Activated CD8-positive, alpha-beta memory T cell treated with anti-CD3 and anti-CD28 coated beads, Interleukin-2, amount 50 U/mL, for 4 hours (primary cell): ENCODE measurements at places on chromosomes 1 and 21.

DNA sequence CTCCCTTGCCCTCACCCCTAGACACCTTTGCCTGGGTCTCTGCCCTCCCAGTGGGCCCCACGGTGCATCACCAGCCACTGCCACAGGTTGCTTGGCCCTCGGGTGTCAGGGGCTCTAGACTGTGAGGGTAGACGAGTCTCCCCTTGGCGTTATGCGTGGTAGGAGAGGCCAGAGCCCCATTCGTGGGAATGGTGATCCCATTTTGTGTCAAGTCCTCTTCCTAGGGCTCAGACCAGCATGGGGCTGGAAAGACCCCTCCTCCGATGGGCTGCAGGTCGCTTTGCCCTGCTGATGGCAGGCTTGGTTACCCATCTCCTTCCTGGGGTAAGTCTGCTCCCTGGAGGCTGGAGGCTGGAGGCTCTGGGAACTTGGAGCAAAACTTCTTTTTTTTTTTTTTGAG is 42.4 kb downstream of the SLC30A1 start:
- no peak for DNase-seq

GRCh38 chr1:108877348-108878159 is 769 bp downstream of the GPSM2 start:
- DNase-seq, result no peak

DNA sequence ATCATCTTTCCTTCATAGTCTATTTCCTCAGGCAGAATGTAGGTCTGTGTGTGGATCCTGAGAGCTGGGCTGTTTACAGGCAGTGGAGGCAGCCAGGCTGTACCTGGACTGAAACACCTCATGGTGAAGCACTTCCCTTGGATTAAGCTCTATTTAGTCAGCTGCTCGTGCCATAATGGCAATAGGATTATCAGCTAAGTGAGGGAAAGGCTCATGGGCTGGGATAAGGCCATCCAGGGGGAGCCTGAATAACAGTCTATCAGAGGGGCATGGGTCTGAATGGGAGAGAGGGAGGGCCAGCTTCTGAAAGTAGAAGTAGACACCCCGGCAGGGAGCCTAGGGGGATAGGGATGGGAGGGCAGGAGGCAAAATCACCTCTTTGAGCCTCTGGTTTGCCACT is 8.3 kb downstream of the RNASEL start:
- DNase-seq, result no peak

DNA sequence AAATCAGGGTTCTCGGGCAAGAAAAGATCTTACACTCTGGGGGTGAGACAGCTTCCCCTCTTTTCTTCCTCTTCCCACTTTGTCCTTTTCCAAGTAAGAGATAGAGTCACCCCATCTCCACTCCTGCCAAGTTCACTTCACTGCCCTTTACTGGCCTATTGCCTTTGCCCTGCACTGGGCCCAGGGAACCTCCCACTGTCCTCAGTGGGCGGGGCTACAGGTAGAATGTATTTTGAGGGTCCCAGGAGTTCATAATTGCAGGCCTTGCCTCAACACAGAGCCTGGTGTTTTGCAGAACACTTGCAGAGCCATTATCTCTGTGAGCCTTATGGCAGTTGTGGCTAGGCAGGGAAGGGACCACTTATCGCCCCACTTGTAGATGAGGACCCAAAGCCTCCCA is 3.3 kb downstream of the AMPD2 start:
- no peak for DNase-seq

- no peak for DNase-seq
These were observed 151.4 kb downstream of the ZSCAN20 start for GRCh38 chr1:33623811-33624210.

DNA sequence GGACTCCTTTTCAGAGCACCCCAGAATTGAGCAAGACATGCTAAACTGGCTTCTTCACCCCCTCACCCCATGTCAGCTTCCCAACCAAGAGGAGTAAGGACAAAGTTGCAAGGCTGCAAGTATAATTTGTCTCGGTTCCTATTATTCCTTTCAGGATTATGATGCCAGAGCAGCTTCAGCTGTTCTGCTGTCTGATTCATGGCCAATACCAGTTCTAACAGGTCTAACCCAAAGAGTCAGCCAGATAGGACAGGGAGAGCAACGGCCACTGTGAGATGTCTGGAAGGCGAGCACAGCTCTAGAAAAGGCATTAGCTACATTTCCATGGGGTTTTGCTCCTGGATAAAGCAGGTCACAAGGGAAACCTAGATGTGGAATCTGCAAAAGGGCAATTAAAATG is 53.3 kb upstream of the HOOK1 start:
- no peak for DNase-seq

DNA sequence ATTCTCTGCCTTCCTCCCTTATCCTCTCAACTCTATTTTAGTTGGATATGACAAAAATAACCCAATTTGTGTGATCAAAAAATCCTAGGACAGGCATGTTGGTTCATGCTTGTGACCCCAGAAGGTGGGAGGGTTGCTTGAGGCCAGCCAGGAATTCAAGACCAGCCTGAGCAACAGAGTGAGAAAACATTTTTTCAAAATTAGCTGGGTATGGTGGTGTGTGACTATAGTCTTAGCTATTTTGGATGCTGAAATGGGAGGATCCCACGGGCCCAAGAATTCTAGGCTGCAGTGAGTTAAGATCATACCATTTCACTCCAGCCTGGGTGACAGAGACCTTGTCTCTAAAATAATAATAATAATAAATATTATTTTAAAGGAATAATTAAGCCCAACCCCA is 1383.1 kb upstream of the ADGRL2 start:
- no peak for DNase-seq

- DNase-seq, result no peak
These were observed 1.3 kb upstream of the MTARC1 start for GRCh38 chr1:220785166-220786056.
